ENCODE measurements at places on chromosomes 6 and 20.

DNA sequence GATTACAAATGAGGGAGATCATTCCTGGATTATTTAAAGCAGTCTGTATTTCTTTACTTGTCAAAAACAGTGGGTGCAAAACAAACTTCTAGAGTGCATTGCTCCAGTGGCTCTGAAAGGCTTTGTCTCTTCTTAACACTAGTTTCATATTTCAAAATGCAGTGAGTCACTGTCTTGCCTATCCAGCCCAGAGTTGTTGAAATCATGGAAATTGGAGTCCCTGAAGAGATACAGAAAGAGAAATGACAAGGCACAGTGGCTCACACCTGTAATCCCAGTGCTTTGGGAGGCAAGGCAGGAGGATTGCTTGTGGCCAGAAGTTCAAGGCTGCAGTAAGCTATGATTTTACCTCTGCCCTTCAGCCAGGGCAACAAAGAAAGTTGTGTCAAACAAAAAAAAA, 11.3 kb downstream of the SLC2A12 start:
- DNase-seq = no peak

DNA sequence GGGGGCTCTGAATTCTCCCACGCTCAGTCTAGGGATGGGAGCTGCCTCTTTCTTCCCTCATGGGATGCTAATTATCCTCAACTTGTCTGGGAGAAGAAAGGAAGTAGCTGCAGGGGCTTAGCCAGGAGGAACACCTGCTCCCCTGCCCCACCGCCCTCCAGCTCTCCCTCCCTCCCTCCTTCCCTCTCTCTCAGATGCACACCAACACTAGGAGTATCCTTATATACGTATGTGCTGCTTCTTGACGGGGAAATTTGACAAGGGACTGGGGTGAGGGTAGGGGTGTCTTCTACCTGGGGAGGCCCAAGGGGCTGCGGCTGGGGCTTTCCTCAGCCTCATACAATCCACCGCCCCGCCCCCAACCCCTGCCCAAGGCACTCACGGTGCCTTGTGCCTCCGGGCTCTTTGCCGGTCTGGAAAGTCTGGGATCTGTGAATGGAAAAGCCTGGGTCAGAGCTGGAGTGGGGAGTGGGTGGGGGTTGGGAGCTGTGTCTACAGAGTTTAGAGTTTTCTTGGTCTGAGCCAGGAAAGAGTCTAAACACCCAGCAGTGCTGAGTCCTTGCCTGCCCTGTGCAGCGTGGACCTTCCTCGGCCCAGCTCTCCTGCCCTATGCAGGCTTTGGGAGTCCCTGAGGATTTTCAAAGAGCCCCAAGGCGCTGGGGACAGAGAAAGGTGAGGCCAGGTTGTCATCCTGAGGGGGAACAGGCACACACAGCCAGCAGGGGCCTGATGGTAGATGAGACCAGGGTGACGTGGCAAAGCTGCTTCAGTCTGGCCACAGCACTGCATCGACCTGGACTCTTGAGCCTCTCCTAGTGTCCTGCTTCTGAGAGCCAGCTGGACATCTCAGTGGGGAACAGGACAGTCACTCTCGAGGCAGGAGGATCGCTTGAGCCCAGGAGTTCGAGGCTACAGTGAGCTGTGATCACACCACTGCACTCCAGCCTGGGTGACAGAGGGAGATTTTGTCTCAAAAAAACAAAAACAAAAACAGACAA, 29.3 kb upstream of the EMILIN3 start:
- DNase-seq = no peak

DNA sequence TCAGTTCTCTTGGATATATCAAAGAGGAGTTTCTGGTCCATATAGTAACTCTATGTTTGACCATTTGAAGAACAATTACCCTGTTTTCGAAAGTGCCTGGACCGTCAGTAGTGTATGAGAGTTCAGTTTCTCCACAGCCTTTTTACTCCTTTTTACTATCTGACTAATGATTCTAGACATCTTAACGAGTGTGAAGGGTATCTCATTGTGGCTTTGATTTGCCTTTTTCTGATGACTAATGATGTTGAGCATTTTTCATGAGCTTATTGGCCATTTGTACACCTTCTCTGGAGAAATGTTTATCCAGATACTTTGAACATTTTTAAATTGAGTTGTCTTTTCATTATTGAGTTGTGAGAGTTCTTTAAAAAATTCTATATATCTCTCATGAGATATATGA, 114.9 kb upstream of the ATXN1 start:
- no peak for DNase-seq

- DNase-seq = no peak
These were observed 169.5 kb upstream of the BEND3 start for GRCh38 chr6:107284805-107285204.

GRCh38 chr6:113732384-113732966, 124.7 kb upstream of the MARCKS start:
- DNase-seq = no peak

GRCh38 chr6:27892649-27893058, 19.5 kb downstream of the OR2B2 start:
- DNase-seq = no peak

DNA sequence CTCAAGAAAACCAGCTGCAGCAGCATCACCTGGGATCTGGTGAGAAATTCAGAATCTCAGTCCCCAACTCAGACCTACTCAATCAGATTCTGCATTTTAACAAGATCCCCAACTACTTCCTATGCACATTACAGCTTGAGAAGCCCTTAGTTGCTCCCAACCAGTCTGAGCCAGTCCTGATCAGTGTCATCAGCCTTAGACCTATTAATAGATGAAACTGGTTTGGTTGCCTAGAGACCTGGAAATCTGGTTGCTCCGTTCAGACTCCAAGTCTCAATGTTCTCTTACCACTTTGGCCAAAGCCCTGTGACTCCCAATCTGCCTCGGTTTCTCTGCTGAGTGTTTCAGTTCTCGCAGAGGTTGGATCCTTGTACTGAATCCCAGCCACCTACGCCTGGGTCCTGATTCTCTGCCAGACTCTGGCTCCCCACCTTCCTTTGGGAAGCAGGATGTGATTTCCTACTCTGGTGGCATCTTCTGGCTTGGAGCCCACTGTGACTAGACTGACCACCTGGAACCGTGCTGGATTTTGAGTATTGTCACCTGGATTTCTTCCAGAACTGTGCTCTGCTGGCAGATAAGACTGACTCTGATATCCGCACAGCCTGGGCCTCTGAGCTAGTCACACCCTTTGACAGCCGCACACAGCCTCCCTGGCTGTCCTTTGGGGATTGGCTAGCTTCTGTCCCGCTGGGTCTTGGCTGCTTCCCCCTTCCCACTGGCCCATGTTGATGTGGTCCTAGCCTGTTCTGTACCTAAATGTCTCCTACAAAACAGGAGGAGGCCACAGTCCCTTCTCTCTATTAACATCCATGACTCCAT, 20.3 kb upstream of the ATXN1 start:
- no peak for DNase-seq

DNA sequence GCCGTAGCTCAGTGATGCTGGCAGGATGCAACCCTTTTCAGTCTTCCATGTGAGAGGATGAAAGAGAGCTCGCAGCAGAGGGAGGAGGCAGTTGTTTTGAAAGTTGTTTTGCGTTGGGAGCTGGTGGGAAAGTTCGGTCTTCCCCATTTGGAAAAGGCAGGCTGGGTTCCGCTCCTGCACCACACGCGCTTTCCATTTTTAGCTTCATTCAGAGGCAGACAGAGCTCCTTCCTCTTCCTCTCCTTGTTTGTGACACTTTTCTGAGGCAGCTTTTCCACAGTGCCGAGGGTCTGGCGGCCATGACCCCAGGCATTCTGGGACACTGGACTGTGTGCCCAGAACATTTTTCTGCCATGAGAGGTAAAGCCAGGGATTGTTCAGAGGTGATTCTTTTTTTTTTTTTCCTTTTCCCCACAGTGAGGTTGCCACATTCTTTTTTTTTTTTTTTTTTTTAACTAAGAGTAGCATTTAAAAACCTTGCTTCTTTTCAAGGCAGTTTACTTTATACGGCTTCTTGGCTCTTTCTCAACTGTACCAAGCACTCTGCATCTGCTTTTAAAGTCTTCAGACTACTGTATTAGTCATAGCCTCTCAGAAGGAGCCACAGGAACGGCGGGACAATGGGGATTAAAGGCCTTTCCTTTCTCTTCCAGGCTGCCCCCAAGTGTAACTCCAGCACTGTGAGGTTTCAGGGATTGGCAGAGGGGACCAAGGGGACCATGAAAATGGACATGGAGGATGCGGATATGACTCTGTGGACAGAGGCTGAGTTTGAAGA, 1.6 kb downstream of the PRDM1 start:
- DNase-seq = no peak

DNA sequence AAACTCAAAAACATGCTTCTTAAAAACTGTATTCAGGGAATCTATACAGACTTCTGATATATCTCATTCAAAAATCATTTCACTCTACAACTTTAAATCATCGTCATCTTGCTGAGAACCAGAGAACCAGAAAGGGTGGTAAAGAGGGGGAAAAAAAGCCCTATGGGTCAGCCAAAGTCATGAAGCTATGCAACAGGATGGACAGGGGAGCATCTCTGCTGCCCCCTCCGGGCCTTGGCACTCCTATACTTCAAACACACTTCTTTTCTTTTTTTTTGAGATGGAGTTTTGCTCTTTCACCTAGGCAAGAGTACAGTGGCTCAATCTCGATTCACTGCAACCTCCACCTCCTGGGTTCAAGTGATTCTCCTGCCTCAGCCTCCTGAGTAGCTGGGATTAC, 73.5 kb upstream of the NFATC2 start:
- no peak for DNase-seq

GRCh38 chr6:53517021-53517420, 27.9 kb downstream of the GCLC start:
- no peak for DNase-seq

DNA sequence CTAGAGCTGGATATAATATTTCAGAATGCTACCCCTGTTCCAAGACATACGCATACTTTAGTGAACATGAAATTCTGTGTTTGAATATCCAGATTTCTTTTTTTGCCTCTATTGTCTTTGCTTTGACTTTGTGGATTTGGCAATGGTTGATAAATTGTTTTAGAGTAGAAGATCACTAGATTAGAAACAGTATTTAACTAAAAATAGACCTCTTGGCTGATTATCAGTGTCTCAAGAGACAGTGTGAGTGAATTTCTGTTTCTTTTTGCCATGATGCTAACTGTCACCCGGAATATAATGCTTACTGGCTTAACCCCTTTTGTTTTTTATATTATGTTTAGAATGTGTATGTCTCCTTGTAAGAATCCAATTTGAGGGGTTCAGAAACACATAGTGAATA, 102.5 kb downstream of the PLCB1 start:
- no peak for DNase-seq

DNA sequence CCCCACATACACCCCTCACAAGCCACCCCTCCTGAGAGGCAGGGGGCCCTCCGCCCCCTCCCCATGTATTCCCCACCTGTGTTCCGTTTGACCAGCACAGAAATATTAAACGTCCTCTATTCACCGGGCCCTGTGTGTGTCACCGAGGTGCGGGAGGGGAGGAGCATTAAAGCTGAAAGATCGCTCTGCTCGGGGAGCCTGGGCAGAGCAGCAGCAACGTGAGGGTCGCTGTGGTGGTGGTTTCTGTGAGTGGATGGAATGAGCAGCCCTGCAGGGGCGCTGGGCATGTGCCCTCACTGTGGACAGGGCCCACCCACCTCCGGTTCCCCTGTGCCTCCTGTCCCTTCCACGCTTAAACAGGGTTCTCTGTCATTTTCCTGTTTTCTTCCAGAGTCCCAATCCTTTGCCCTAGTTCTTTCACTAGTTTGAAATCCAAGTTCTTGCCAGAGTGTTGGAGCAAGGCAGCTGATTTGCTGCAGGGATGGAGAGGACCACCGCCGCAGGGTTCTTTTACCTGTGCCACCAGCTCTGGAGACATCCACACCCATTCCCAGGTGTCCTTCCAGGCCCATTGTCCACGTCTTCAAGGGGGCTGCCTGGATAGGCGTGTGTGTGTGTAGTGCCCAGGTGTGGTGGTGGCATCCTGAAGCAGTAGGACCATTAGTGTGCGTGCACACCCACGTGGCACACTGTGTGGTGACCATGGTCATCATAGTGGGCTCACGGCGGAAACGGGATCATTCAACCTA, 37.6 kb upstream of the MDFI start:
- no peak for DNase-seq

DNA sequence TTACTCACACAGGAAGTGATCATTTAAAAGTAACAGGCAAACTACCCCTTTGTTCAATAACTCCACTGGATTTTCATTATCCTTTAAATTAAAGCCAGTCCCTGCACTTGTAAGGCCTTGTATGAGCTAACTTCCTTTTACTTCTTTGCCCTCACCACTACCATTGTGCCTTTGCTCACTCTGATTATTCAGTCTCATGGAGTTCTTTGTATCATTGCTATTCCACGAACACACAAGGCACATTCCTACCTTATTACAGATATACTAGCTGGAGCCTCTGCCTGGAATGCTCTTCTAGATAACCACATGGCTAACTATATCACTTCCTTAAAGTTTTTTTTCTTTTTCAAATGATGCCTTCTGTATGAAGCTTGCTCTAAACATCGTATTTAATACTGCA, 748.6 kb upstream of the HS3ST5 start:
- no peak for DNase-seq

DNA sequence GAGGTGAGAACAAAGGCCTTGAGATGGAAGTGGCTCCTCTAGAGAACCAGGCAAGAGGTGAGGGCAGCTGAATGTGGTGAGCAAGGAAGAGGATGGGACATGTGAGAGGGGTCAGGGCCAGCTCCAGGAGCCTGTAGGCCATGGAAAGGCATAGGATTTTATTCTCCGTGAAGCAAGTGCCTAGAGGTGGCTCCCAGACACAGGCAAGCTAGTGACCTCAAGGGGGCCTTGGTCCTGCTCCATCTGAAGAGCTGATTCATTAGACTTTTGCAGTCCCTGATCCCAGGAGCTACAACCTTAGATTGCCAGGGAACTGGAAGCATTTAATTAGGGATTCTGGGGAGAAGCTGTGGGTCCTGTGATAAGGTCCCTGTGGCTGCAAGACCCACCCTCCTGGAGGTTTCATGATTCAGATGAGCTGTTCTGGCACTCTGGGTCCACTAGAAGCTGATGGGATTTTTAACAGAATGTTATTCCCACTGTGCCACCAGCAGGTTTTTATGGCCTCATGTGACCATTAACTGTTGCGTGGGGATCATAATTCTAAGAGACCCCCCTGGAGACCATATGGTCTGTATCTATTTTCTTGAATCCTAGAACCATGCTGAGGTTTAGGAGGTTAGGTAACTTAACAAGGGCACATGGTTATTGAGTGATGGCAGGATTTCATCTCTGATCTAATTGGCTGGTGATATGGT, 90.5 kb downstream of the ELOVL5 start:
- DNase-seq = no peak

DNA sequence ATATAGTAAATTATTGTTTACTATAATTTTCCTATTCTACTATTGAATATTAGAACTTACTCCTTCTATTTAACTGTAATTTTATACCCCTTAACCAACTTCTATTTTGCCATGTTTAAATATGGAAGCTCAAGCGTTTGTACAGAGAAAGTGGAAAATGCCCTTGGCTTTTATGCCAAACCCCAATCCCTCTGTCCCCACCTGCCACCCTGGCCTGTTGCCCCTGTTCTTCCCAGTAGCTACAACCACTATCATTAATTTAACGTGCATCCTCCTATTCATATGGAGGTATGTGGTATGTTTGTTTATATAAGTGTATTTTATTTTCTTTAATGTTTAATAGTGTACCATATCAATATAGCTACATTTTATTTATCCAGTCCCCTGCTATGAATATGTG, 58.1 kb downstream of the ASXL1 start:
- no peak for DNase-seq

GRCh38 chr6:3258201-3258600, 546 bp upstream of the PSMG4 start:
- no peak for DNase-seq

All from activated T-helper 1 cell treated with anti-CD3 and anti-CD28 coated beads, Interleukin-2, amount 50 U/mL, for 16 hours (primary cell).